ENCODE measurements at places on chromosomes 5 and 9.

DNA sequence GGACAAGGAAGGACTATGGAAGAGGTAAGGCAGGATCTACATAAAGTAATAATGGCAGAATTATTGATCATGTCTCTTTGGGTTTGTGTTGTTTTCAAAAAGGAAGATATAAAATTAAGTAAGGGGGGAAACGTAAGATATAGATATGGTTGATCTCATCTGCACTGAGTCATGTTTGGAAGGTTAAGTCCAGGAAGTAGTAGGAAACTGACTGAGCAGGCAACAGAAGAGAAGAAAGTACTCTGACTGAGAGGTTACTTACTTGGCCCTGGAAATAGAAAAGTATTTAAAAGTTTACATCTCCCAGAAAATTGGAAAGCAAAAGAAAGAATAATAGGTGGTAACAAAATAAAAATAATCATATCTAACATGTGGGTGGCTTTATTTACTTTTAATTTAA is 405.3 kb upstream of the RGMB start:
- DNase-seq, result no peak

DNA sequence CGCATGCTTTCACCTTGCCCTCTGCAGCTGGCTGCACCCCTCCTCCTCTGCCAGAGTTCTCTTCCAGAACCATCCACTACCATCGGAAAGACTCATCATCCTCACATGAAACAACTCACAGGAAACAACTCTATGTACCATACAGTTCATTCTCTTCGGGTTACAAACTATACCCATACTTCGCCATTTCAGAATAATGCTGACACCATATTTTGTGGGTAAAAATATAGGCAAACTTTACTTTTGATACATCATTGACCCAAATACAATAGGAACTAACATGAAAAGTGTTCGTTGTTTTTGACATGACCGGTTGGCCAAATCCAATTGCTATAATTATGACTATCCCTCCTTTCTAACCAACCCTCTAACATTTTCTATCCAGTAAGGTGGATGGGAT is 421.0 kb downstream of the SEMA5A start:
- DNase-seq, result no peak

DNA sequence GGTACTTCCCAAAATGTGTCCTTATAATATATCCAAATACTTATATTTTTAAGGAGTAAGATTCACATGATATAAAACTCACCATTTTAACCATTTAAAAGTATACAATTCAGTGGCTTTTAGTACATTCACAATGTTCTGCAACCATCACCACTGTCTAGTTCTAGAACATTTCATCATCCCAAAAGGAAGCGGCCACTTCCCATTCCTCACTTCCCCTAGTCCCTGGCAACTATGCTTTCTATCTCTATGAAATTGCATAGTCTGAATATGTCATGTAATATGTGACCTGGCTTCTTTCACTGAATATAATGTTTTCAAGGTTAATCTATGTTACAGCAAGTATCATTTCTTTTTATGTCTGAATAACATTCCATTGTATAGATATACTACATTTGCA is 615.1 kb upstream of the SGCD start:
- DNase-seq, result no peak

DNA sequence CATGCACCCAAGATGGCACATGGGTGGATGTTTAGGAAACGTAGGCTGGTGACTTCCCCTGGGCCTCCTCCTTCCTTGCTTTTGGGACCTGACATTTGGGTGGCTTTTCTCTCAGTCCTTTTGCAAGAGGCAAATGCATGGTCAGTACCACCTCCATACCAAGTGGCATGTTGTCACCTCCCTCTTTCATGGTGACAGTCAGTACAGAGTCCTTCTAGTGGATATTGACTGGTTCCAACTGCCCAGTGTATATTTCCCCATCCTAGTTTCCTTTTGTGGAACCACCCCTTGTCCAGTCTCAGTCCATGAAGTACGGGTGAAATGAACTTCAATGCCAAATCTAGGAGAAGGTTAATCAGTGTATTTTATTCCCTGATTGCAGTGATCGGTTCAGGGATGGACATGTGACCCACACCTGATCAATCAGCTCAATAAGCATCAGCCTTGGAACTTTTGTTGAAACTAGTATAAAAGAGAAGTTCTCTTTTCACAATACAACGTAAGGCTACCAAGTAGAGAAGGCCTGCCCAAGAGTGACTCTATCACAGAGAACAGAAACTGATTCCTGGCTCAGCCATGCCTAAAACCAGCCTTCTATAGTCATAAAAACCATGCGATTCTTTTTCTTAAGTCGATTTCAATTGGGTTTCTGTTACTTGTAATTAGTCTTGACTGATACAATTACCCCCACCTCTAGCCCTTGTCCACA is 143.4 kb upstream of the KLF9 start:
- no peak for DNase-seq

DNA sequence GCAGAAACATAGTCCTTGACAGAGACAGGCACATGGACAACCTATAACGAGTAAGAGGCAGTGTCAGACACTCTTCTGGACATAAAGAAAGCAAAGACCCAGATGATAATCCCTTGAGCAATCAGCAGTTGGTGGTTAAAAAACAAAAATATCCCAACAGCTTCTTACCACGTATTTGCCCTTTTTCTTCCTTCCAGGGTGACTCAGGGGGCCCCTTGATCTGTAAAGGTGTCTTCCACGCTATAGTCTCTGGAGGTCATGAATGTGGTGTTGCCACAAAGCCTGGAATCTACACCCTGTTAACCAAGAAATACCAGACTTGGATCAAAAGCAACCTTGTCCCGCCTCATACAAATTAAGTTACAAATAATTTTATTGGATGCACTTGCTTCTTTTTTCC is 9.5 kb downstream of the GZMK start:
- no peak for DNase-seq

DNA sequence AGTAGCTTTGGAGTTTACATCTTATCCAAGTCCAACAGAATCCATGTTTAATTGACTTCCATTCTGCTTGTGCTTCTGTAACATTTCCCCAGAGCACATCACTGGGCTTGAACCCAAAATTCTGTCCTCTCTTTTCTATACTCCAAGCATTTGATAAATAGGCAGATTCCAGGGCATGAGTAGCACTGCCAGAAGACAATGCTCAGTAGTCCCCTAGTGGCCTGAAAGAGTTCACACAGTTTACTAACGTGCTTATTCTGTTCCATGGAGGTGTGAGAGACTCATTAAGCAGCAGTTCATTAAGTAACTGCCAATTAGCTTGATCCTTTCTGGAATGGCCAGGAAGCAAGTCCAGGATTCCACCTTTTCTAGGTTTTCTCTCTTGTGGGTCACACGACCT is 9.4 kb upstream of the GABRA6 start:
- DNase-seq, result no peak

DNA sequence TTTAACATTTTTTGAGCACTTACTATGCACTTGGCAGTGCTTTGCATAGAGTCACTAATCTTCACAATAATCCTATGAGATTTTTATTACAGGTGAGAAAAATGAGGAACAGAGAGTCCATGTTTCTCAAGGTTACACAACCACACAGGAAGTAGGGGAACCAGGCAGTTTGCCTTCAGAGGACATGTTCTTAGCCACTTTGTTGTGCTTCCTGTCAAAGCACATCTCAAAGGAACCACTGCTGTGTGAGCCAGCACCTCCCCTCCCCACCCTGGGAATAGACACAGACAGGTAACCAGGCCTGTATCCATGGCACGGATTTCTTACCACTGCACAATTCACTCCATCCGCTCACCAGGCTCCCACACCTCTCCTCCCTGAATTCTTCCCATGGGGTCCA is 6.3 kb upstream of the DNAJB5 start:
- no peak for DNase-seq

- DNase-seq, result no peak
These were observed 142.5 kb upstream of the DMRT1 start for GRCh38 chr9:698954-699353.

DNA sequence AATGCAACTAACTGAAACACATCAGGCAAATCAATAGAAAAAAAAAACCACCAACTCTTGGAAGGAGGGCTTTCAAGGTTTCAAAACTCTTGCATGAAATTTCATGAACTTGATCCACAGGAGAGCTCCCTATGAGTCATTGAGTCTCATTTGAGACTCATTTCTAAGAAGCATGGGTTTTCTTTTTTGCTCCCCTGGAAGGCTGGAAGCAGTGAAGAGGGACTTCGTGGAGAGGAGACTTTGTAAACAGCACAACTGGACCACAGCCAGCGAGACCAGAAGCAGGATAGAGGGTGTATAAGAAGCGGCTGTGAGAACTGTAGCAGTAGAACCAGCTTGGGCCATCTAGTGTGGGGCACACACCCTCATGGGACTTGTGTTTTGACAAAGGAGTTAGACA is 41.2 kb upstream of the RAPGEF1 start:
- DNase-seq, result no peak

DNA sequence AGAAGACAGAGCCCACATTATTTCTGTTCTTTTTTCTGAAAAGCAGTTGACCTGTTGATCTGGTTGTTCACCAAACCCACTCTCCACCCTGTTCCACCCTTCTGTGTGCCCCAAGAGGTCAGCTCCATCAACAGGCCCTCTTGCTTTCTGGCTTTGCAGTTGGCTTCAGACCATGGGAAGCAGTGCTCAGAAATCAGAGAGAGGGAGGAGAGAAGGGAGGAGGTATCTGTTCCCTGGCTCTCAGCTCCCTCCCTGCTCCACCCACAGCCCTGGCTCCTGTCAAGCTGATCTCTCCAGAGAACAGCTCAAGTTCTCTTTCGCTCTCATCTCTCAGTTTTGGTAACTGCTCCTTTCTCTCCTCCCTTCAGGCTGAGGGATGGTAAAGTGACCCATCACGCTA is 144.2 kb upstream of the RAI14 start:
- DNase-seq, result no peak

- no peak for DNase-seq
These were observed 55.6 kb upstream of the TNFSF8 start for GRCh38 chr9:114985959-114986501.

GRCh38 chr5:65623482-65623881 is 651 bp downstream of the TRIM23 start:
- no peak for DNase-seq
